ENCODE measurements at places on chromosomes 11 and 22.

GRCh38 chr22:30864441-30865420, 103.8 kb downstream of the MORC2 start:
- DNase-seq: no peak

GRCh38 chr11:78313181-78313795, 104.3 kb downstream of the GAB2 start:
- no peak for DNase-seq

GRCh38 chr22:40498420-40499208, 128.2 kb downstream of the SGSM3 start:
- peak; percentile 62 for DNase-seq

DNA sequence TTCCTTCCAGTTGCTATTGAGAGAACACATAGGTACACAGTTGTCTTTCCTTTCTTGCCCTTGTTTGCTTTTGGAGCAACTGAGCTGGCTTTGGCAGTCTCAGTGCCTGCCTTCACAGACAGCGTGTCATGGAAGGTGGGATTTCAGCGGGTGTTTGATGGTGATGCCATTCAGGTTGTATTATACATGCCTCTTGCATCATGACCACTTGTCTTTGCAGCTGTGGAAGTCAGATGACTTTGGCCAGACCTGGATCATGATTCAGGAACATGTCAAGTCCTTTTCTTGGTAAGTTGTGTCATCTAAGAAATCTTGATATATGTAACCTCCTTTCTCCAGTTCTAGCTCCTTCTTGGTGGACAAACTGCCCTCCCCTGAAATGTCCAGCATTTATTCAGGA, 37.1 kb upstream of the SORL1-AS1 start:
- DNase-seq: no peak
